ENCODE measurements at places on chromosomes 11 and 22.

- peak; percentile 25 for ATAC-seq
These were observed 435 bp upstream of the TAF6L start for GRCh38 chr11:62770778-62771143.

DNA sequence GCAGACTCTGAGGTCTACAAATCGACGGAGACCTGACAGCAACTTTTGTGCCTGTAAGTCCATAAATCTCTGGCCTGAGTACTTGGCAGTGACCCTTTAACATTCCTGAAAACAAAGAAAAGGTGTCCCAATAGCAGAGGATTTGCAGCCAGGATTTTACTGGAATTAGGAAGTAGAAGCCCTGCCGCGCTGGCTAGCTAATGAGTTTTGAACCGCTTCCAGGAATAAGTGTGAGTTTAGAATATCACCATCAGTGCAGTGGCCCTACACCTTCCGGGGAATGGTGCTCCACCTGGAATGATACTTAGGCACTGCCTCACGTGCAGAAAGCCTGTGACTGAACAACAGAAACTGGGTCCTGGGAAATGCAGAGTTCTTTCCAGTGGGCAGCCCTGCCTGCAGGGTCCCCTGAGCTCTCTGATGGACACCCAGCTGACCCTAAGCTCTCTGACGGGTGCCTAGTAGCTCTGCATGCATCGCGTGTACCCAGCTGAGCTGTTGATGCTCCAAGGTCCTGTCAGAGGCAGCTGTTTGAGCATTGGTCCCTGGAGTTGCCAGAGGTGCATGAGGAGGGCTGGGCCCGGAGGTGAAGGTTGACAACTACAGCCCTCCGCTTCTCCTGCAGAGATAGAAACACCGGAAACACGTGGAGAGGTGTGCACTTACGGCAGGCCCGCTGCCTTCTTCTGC is 380.9 kb downstream of the TBC1D22A start:
- no peak for ATAC-seq

GRCh38 chr22:44200855-44201550 is 20.3 kb downstream of the PARVG start:
- no peak for ATAC-seq

DNA sequence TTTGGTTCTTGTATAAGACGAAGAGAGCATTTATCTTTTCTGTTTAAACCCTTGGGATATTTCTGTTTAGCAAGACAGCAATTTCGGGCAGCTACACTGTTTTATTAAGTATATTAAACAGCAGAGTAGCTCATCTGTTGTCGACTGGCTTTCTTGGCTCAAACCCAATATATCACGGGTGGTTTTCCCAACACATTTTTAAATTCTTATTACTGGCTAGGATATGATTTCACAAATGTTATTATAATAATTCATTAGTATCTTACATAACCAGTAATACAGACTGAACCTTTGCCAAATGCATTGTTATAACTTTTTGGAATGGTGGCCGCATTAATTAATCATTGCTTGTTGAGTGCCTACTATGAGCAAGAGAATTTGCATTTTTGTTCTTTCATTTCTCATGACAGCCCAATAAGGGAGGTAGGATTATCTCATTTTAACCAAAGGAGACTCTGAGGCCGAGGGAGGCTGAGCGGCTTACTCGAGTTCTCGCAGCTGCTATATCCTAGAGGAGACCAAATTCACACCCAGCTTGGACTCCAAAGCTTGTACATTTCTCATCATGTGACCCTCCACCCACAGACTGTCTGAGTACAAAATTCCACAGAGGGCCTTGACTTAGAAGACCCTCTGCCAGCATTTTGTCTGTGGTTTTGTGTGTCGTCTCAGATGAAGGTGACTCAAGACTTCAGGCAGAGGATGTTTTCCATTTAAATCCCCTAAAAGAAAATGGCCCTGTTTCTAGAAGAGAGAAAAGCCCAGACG is 304.9 kb downstream of the NTM start:
- ATAC-seq: no peak

DNA sequence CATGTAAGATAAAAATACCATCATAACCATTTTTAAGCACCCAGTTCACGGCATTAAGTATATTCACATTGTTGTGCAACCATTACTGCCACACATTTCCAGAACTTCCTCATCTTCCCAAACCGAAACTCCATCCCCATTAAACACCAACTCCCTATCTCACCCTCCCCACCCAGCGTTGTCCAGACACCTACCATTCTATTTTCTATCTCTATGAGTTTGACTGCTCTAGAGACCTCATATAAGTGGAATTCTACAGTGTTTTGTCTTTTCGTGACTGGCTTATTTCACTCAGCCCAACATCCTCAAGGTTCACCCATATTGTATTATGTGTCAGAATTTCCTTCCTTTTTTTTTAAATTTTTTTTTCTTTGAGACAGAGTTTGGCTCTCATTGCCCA is 45.2 kb downstream of the PPFIA1 start:
- ATAC-seq: no peak

GRCh38 chr11:41866525-41866924 is 407.1 kb upstream of the LRRC4C start:
- ATAC-seq: no peak

GRCh38 chr11:40867991-40868632 is 591.3 kb downstream of the LRRC4C start:
- no peak for ATAC-seq

- no peak for ATAC-seq
These were observed 131.2 kb upstream of the RCN1 start for GRCh38 chr11:31959716-31960115.

- no peak for ATAC-seq
These were observed 25.3 kb downstream of the CEP295 start for GRCh38 chr11:93686812-93687211.

Data from stimulated activated memory B cell treated with anti-CD40 and anti-IgM and Interleukin-4, amounts not matched to agents 10 μg/mL and 1 μg/mL and 100 μg/mL, for 72 hours (primary cell).